SJSA1 (cell line): ENCODE measurements at places on chromosomes 13 and 19. TPM values are rescaled to one million over a fixed set of nuclear protein-coding genes. Genes with fewer than 3 reads are reported as not detected.

Gene KIR3DL2
- not detected in 2 replicates for total RNA-seq

Gene MEF2B
- total RNA-seq, result 0.11 TPM in 1 of 2 replicates, not detected in the other

Gene OR1M1
- total RNA-seq, result not detected in 2 replicates

Gene GRIN2D
- total RNA-seq, result 0.05 TPM in 1 of 2 replicates, not detected in the other

- no peak for DNase-seq
Measured at GRCh38 chr19:50159078-50159477, 4.0 kb downstream of the IZUMO2 start.

DNA sequence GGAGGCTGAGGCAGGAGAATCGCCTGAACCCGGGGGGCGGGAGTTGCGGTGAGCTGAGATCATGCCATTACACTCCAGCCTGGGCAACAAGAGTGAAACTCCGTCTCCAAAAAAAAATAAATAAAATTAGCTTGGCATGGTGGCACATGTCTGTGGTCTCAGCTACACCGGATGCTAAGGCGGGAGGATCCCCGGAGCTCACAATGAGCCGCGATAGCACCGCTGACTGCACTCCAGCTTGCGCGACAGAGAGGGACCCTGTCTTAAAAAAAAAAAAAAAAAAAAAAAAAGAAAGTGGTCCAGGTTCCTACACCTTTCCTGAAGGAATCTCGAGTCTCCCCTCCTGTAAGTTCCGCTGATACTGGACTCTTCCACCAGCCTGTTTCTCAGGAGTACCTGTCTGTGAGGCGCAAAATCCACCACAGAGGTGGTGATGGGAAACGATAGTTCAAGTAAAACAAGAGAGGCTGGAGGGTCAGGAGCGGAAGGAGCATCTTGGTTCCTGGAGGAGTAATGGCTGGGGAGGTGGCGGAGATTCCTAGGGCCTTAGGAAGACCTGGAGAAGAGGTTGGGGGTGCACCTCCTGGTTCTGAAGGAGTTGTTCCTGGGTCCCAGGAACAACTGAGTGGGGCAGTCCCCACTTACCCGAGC lies 471 bp downstream of the FUT1 start:
- no peak for DNase-seq

DNA sequence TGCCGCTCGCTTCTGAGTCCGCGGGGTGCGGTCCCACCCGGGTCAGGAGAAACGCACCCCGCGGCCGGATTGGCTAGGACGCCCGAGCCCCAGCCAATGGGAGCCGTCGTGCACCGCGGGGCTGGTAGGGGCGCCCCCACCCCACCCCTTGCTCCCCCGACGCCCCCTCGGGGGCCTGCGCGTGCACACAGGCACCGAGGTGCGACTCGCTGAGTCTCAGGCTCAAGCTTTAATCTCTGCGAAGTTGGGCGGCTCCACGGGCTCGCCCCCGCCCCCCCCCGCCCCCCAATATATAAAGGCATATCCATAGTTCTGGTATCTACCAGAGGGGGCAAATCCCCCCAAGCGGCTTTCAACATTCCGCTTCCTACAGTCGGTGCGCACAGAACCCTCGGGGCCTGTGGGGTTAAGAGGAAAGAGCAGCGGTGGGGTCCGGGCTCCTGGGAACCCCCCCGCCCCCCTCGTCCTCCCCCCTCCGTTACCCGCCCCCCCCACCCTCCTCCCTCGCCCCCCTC lies at the start of gene COX6B2:
TSS of gene COX6B2 (minus strand) at position 22 of the 515 bp plus-strand sequence. CDS start 198 bp downstream, outside the sequence.
- DNase-seq, result no peak

- DNase-seq, result no peak
Measured at GRCh38 chr19:11480715-11481533, at the start of gene ELAVL3. Gene ELAVL3 (minus strand): TSS chr19:11481046. CDS start chr19:11480608, 438 bp downstream.

DNA sequence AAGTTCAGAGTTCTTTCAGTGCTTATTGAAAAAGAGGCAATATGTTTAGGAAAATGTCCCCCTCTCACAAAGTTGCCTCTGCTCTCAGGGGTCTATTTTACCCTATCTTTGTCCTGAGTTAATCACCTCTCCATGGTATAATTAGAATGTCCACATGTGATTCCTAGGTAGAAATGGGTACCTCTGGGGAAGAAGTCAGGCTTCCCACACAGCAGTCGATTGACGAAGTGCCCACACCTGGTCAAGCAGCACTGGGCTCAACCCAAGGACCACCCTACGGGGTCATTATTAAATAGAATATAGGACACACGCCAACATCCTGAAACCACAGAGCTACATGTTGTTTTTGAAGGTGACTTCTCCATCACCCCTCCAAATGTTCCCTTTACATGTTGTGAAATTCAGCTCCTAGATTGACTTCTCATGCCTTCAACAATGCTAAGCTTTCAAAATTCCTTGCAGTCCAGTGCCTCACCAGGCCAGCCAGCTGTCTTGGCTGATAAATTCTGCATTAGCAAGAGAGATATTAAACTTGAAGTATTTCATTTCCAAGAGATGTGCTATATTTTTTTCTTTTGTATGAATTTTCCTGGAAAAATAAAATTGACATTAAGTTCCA lies 43.6 kb upstream of the FAM124A start:
- no peak for DNase-seq

DNA sequence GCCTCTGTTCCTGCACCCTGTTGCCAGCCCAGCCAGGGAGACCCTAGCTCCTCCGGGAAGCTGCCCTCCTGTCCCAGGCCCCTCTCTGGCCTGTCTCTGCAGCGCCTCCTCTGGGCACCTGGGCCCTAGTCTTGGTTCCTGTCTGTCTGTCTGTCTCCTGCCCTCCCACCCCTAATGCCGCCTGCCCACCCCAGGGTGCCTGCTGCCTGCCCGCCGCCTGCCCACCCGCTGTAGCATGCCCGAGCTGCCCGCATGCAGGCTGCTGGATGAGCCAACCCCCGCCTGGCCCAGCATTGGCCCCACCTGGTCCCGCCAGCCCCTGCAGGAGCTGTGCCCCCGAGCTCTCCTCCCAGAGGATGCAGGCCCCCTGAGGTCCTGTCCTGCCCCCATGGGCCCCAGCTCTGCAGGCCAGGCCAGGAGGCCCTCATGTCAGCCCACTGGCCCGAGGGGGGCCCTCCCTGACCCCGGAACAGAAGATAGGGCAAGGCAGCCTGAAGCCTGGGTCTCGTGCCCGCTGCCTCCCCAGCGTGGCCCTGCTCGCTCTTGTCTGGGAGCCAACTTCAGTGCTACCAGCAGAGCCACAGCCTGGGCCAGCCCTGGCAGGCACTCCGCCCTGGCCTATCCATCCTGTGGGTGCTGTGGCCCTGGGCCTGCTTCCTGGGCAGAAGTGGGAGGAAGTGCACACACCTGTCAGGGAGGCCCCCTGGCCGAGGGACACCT lies 5.2 kb downstream of the MAP2K7 start:
- DNase-seq, result no peak

DNA sequence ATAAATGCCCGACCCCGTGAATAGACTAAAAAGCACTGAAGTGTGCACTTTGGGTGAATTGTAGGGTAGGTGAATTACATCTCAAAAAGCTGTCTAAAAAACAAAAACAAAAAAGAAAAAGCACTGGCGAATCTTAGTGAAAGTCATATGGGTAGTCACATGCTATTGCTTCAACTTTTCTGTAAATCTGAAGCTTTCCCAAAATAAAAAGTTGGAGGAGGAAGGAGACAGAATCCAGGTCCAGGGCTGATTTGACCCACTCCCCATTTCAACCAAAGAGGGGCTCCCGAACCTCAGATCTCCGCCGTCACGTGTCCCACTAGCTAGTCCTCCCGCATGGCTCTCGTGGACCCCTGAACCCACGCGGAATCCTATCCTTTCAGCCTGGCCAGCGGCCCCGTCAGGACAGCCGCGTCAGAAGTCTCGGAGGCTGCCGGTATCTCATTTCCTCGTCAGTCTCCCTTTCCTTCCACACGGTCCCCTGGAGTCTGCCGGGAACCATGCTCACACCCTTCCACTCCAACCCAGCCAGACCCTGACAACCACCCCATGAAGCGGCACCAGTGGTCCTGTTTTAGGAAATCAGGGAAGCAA lies 6.1 kb downstream of the PPP1R12C start:
- no peak for DNase-seq

DNA sequence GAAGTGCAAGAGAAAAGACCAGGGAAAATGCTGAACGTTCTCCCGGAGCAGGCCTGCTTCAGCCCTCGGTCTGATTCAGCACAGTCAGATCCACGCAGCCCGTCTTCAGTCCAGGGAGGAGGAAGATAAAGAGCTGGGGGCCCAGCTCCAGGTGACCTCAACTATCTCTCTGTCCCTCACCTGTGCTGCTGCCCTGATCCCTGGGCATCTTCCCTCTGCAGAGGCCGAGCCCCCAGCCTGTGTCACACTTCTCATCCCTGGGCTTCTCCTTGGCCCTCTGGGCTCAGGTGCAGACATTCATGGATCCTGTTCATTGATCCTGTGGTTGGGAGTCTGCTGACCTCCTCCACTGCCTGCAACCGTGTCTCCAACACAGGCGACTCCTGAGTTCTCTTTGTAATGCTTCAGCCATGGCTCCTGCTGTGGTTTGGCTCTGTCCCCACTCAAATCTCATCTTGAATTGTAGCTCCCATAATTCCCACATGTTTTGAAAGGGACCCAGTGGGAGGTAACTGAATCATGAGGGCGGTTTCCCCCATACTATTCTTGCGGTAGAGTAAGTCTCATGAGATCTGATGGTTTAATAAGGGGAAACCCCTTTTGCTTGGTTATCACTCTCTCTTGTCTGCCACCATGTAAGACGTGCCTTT lies 27.9 kb downstream of the COL4A2 start:
- no peak for DNase-seq

DNA sequence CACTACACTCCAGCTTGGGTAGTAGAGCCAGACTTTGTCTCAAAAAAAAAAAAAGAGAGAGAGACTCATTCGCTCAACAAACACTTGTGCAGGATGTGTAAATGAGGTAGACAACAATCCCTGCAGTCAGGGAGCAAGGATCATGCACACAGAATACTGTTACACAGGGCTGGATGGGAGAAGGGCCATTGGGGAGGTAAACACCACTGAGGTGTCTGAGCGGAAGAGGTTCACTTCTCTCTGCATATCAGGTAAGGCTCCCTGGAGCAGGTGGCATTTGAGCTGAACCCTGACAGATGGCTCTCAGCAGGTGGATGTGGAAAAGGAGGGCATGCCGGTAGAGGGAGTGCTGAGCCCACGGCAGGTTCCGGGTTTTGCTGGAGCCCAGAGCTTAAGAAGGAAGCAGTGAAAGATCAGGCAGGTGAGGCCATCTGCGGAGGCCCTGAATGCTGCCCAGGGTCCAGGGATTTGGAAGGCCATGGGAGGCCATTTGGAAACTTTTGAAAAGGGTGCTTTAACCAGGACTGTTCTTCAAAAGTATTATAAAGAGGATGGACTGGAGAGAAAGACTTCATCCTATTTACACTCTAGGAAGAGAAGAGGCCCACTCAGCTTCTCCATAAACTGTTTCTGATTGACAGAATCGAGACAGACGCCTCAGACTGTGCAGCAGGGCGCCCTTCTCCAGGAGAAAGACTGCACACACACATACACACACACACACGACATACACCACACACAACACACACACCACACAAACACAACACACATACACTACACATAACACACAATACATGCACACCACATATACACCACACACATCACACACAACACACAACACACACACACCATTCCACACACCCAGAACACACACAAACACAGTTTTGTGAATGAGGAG lies 199.4 kb downstream of the USP12 start:
- DNase-seq, result peak; percentile 19

DNA sequence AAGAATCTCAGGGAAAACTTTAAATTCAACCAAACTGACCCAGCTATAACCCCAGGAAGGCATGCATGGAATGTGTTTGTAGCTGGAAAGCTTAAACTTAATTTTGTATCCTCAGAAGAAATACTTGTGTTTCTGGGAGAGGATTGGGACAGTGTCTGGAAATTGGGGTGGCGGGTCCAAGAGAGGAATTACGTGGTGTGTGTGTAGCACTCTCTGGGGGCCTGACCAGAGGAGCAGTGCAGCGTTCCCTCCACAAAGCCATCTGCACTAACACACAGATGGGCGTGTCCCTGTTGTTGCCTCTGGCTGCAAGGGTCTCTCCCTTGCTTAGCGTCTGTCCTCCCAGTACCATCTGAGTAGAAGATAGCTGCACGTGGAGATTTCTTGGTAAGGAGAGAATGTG lies 6.4 kb downstream of the GARRE1 start:
- DNase-seq, result peak; percentile 65

DNA sequence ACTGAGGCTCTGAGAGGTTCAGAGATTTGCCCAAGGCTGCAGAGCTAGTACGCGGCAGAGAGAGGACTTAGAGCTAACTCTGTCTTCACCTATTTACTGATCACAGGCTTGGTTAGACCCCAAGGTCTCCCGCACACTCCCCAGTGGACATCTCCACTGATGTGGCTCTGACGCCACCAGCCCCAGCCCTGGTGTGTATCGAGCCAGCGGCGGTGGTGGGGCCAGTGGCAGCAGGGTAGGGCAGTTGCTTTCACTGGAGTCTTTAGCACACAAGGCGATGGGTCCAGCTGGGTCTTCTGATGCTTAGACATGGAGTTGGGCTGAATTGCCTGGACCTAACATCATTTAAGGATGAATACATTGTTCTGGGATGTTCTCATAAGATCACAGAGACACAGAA lies 85.4 kb downstream of the ANKRD10 start:
- no peak for DNase-seq

GRCh38 chr19:30784850-30785457 lies 412.8 kb downstream of the ZNF536 start:
- DNase-seq, result peak; percentile 24
